ENCODE measurements at places on chromosomes 12 and 14.

- no peak for DNase-seq
These were observed 12.0 kb upstream of the SERPINA3 start for GRCh38 chr14:94600148-94600545.

GRCh38 chr12:45727980-45728629, 1.4 kb upstream of the ARID2 start:
- DNase-seq, result no peak

- DNase-seq, result no peak
These were observed 46.1 kb downstream of the MAPKAPK5 start for GRCh38 chr12:111887926-111888745.

- DNase-seq, result no peak
These were observed at the start of gene KRT75 for GRCh38 chr12:52434081-52434733. Gene KRT75 (minus strand): TSS chr12:52434371. CDS start chr12:52434304, 67 bp downstream.

GRCh38 chr12:42186793-42187192, 42.1 kb upstream of the GXYLT1 start:
- no peak for DNase-seq

- DNase-seq, result no peak
These were observed 7.8 kb downstream of the IRAK3 start for GRCh38 chr12:66196806-66197205.

GRCh38 chr12:78167510-78167909, 336.8 kb downstream of the NAV3 start:
- no peak for DNase-seq

GRCh38 chr14:53273671-53274072, 120.5 kb upstream of the DDHD1 start:
- no peak for DNase-seq

DNA sequence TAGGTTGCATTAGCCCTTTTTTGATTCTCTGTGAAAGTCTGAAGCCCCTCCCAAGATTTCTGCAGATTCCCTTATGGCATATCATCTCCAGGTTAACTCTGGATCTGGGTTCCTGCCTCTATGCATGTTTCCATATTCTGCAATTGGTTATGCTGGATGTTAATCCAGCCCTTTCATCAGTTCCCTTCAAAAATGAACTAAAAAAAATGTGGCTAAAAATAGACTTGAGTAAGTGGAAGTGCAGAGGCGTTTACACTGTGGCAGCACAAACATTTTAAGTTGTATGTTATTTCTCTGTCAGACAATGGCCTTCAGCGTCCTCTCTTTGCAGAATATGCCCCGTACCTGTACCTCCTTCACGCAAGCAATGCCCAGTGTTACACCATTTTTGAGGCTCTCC, 11.4 kb downstream of the MGST1 start:
- DNase-seq, result no peak

DNA sequence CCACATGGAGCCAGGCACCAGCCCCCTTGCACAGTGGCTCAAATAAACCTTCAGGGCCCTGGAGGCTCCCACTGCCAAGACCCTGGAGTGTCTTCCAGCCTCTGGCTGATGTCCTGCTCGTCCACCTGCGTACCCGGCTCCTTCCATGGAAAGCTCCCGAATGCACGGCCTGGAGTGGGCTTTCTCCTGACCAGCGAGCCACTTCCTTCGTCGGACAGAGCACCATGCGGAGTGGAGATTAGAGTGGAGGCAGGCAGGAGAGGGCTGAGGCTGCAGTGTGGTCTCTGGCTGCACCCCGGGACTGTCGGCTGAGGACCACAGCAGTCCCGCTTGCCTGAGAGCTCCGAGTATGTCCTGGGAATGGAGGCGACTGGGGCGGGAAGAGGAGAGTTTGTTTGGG, 93.7 kb upstream of the SFSWAP start:
- DNase-seq, result no peak

DNA sequence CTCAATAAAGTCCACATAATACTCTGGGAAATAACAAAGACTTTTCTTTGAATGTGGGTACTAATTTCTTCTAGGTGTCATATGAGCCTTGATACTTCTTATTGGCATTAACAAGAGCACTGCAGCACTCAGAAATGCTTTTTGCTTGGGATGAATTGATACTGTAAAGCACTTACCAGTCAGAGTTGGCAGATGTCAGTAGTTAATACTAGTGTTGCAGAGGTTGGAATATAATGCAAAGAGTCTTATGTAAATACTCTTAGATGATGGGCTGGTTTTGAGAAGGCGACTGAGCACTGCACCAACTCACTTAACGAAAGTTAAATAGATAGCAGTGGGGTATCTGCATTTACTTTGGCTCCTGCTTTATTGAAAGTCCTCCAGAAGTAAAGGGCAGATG, 25.6 kb upstream of the MBIP start:
- DNase-seq, result no peak

DNA sequence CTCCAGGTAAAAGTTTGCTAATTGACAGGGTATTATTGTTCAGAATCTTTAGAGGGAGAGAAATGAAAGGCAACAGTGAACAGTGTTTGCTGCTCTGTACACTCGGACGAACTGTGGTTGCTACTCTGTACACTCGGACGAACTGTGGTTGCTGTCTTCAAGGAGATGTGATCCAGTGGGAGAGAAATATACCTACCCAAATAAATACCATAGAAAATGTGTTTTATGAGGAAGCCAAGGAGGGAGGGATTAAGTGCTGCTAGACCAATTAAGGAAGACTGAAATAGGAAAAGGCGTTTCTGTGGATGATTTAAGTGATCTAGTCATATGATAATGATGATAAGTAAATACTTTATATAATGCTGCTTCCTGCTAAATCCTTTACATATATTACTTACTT, 2.7 kb downstream of the STK38L start:
- DNase-seq, result no peak

DNA sequence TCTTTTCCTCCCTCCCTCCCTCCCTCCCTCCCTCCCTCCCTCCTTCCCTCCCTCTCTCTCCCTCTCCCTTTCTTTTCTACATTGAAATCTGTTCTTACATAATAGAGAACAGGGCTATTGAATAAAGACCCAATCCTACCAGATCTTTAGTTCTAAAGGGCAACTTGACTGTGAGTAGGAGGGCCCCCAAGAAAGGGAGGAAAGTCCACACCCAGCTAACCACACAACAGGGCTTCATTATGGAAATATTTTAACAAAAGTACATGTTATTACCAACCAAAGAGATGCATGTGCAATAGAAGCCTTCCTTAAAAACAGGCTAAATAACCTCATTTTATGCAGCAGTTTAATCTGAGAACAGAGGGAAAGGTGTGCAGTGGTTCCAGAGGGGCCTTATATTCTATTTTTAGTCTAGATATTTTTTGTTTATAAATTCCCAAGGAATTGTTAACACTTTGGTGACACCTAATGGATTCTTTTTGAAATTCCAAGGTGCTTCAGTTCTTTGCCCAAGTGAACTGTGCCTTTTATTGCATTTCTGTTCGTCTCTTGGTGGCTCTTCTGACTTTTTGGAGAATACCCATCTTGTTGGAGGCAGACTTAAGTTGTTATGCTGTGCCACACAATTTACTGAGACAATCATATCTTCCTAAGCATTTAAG, 63.0 kb downstream of the GNS start:
- no peak for DNase-seq

GRCh38 chr14:35287431-35288013, 4.7 kb upstream of the PSMA6 start:
- no peak for DNase-seq

- no peak for DNase-seq
These were observed 561.9 kb downstream of the FLRT2 start for GRCh38 chr14:86091811-86092210.

DNA sequence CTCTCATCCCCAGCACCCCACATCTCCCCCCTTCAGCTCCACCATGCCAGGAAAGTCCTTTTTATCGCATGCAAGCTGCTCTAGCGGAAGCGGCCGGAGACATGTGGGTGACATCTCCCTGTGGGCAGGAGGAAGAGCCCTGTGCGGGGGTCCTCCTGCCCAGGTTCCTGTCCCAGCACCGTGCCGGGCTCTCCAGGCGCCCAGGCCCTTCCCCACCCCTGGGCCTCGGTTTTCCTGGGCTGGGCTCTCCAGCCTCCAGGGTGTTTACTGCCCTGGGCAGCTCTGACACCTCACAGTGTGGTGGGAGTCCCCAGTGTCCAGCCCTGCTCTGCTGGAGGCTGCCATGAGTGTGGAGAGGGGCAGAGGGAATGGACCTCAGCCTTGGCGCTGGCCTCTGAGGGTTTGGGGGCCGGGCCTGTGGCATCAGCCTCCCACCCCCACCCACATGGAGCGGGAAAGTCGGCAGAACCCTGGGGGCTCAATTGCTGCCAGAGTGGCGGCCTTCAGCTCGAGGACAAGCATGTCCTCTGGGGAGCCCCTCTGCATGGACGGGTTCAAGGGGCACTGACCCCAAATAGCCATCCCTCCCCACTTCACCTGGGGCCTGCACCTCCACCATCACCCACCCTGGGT, 16.9 kb downstream of the ASPG start:
- DNase-seq, result no peak

DNA sequence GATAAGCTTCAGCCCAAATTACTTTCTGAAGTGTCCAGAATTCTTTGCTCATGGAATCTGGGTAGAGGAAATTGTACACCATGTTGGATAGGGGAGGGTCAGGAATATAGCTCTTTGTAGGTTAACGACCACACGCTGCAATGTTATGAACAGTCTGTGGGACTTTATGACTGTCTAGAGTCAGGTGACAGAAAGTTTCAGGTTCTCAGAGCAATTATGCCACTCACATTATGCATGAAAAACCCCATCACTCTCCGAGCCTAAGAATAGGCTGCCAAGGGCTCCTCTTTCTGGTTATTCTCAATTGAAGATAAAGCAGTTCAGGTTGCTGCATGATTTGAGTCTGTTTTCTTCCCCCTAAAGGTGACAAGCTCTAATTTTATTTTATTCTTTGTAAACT, 430.9 kb downstream of the ATP23 start:
- no peak for DNase-seq

- no peak for DNase-seq
These were observed 133.1 kb downstream of the PRIMA1 start for GRCh38 chr14:93655078-93655750.

DNA sequence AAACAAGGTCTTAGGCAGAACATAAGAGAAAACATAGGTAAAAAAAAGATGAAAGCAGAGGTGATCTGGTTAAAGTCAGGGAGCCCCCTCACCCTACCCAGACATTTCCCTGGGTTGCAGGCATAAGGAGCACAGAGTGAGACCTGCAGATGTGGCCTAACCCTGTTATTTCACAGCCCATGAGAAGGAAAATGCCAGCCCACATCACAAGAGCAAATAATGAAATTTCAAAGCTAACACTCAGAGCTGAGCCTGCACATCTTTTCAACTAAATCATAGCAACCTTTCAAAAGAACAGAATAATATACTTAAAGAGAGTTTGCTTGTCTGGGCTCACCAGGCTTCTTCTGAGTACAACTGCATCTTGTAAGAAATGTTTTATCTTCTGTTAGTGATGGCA, 295.4 kb downstream of the RPAP3 start:
- no peak for DNase-seq

GRCh38 chr14:102977475-102977874, 55.0 kb downstream of the AMN start:
- no peak for DNase-seq

DNA sequence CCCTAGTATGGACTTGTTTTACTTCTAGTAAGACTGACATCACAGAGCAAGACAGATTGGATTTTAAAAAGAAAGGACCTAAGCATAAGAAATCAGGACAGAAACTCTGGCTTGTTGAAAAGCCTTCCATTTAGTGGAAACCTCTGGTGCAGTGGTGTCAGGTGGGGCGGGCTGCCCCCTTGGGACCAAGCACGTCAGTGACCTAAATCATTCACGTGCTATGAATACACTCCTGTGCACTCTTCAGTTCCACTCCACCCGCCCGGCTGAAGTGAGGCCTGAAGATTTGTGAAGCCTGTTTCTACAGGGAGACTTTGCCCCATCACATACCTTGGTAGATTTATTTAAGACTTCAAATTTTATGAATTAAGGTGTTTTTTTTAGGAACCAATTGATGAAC, 58.2 kb upstream of the STRN3 start:
- DNase-seq, result no peak

DNA sequence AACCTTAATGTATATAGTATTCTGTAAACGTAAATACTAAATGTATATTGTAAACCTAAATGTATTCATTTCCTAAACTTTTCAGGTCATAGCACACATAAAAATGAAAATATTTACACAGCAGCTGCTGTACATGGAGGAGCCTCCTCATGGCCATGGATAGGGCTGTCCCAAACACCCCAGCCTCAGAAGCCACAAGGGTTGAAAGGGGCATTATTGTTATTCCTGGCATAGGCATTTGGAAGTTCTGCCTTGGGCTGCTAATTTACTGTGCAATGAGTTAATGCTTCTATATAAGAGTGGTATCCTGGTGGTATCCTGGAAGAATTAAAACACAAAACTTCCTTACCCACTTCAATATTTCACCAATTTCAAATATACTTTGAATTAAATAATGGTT, 159.4 kb downstream of the SLC5A8 start:
- no peak for DNase-seq

GRCh38 chr12:62776575-62776974, 158.4 kb downstream of the PPM1H start:
- DNase-seq, result no peak

DNA sequence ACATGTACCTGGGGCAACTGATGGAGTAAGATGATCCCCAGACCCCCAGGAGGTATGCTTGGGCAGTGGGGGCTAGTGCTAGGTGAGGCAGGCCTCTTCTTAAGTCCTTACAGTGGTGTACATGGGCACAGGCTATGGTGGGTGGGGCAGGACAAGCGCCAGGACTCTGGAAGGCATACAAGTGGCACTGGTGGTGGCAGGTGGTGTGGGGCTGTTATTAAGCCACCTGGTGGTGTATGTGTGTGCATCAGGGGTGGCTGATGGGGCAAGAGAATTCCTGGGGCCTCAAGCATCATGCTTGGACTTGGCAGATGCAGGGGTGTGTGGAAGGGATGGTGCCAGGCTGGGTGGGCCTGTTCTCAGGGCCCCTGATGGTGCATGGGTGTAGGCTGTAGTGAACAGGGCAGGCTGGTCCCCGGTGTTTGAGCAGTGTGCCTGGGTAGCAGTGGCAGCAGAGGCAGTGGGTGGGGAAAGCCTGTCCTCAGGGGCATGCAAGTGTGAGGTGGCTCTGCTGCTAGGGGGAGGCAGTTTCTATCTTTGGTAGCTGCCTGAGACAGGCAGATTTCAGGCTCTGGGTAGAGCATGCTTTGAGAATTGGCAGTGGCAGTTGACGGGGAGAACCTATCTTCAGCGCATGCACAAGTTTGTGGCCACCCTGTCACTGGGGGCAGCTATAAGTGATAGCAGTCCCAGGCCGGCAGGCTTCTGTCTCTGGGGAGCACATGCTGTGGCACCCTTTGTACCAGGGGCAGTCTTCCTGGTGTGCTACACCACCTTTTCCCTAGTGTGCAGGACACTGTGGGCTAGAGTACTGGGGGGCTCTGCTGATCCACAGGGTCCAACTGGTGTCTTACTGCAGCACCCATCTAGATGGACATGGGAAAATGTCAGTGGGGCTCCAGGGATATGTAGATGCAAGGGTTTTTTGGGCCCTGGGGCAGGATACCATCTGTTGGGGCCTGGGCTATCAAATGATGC, 52.6 kb upstream of the ABCD2 start:
- DNase-seq, result no peak

- no peak for DNase-seq
These were observed 17.1 kb downstream of the CD163 start for GRCh38 chr12:7486512-7486911.

Measured in GOT3 (cell line).